ENCODE measurements at places on chromosomes 13 and 19.
A peak's percentile ranks its signal among the peaks of the same experiment; 100 is the strongest.

GRCh38 chr19:6856749-6857372 lies 30.5 kb upstream of the ADGRE1 start:
- DNase-seq, result no peak

DNA sequence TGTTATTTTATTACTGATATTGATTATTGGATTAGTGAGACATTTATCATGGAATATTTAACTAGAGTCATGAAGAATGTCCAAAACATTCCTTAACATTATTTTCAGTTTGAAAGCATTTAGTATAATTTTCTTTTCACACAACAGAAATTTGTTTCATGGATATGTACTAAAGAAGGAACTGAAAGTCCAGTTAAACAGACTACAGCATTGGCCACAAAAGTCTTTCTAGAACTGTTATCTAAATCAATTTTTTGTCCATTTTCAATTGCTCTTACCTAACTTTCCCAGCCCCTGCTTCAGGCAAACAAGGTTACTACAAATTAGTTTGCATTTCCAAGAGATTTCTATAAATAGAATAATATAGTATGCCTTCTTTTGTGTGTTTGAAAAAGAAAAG lies 1018.0 kb upstream of the PCDH20 start:
- DNase-seq, result no peak

- no peak for DNase-seq
Measured at GRCh38 chr19:9644472-9644871, 23.4 kb upstream of the ZNF561 start.

GRCh38 chr13:48631441-48631840 lies 22.3 kb upstream of the CYSLTR2 start:
- DNase-seq, result no peak

GRCh38 chr13:107865318-107865575 lies 350.1 kb downstream of the LIG4 start:
- no peak for DNase-seq

DNA sequence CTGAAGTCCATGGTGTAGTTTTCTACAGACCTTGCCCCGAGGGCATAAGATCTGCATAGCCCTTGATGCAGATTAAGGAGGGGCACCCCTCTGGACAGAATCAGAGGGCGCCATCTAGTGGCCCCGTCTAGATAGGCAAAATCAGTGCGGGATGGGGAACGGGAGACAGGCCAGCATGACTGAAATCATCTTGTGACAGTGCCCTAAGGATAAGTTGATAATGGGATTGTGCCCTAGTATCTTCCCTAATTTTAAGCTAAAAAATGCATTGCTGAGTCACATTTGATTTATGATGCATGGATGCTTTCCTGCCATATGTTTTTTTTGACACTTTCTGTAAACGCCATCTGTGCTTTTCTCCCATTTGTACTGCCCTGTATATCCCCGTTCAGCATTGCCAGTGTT lies 19.0 kb upstream of the GPI start:
- DNase-seq, result peak; percentile 65
